ENCODE measurements at places on chromosomes 7 and 10. TPM values are rescaled to one million over a fixed set of nuclear protein-coding genes. Genes with fewer than 3 reads are reported as not detected.

The RET gene
- total RNA-seq = 2.4 TPM

- peak; percentile 50 for ATAC-seq
These were observed 1.1 kb downstream of the TTYH3 start for GRCh38 chr7:2632733-2633537.

GRCh38 chr7:44121761-44122420, 1.5 kb downstream of the POLD2 start:
- no peak for ATAC-seq

- no peak for ATAC-seq
These were observed 58.7 kb downstream of the ZRANB1 start for GRCh38 chr10:125000366-125001312.

GRCh38 chr7:81410471-81411117, 359.3 kb downstream of the HGF start:
- ATAC-seq = no peak

The MALRD1 gene
- 0.35 TPM for total RNA-seq

The OGDHL gene
- 9.2 TPM for total RNA-seq

DNA sequence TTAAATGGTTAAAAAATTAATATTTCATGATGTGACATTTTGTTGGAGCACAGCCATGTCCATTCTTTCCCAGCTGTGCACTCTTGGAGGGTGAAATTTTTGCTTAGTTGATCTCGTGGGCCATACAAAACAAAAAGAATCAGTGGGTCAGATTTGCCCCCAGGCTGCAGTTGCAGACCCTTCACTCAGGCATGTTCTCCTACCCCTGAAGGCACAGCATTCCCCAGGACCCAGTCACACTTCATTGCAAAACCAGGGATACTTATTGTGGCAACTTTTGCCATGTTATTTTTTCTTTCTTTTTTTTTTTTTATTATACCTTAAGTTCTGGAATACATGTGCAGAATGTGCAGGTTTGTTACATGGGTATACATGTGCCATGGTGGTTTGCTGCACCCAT, 6.0 kb downstream of the TAS2R40 start:
- ATAC-seq = no peak

- no peak for ATAC-seq
These were observed 159.1 kb downstream of the ARHGAP12 start for GRCh38 chr10:31769564-31769963.

DNA sequence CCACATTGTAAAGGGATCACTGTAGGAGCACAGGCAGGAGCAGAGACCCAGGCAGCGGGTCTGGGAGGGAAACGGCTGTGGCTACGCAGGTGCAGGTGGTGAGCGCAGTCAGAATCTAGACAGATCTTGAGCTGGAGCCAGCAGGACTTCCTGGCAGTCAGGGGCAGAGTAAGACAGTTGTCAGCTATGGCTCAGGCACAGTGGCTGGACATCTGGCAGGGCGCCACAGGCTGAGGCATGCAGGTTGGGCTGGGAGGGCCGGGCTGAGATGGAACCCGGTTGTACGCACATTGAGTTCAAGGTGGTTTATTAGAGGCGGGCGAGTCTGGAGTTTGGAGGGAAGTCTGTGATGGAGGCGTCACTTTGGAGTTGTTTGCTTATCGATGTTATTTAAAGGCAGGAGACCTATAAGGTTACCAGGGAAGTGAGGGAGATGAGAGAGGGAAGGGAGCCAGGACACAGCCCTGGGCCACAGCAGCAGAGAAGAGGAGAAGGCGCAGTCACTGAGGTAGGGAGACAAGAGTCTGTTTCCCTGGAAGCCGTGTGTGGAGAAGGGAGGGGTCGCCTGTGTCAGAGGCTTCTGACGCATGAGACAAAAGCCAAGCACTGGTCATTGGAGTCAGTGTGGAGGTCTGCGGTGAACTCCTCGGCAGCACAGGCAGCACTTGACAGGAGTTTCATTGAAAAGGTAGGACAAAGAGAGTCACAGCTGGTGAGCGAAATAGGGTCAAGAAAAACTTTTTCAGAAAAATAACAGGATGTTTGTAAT, 73.8 kb downstream of the LANCL2 start:
- peak; percentile 10 for ATAC-seq
